ENCODE measurements at places on chromosomes 7 and 10.

GRCh38 chr10:70135046-70135445 is 2.4 kb upstream of the AIFM2 start:
- DNase-seq: no peak

- peak; percentile 20 for DNase-seq
Measured at GRCh38 chr7:117682681-117683385, 190.4 kb downstream of the CTTNBP2 start.

DNA sequence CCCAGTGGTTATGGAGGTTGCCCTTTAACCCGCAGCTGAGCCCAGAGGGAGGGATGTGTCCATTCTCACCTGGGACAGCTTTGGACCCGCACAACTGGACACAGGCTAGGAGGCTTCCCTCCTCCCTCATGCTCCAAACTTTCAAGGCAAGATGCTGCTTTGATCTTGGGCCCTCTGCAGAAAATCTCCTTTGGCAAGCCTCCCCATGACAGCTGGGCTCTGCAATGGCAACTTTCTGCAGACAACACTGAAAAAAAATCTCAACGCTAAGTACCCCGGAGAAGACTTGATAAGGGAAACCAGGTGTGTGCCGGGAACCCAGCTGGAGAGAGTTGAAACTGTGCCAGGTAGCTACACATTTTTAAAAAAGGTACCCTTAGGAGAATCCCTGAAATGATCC is 610.1 kb downstream of the LRMDA start:
- no peak for DNase-seq

GRCh38 chr10:17115683-17116082 is 13.9 kb downstream of the CUBN start:
- peak; percentile 16 for DNase-seq

- no peak for DNase-seq
Measured at GRCh38 chr10:76114581-76115001, 683.2 kb downstream of the LRMDA start.

GRCh38 chr7:70711452-70711851 is 420.5 kb upstream of the GALNT17 start:
- no peak for DNase-seq

Data from kidney glomerular epithelial cell (primary cell).